ENCODE measurements at places on chromosomes 1 and 21.

GRCh38 chr1:51791888-51792287, 86.6 kb downstream of the NRDC start:
- DNase-seq = no peak

DNA sequence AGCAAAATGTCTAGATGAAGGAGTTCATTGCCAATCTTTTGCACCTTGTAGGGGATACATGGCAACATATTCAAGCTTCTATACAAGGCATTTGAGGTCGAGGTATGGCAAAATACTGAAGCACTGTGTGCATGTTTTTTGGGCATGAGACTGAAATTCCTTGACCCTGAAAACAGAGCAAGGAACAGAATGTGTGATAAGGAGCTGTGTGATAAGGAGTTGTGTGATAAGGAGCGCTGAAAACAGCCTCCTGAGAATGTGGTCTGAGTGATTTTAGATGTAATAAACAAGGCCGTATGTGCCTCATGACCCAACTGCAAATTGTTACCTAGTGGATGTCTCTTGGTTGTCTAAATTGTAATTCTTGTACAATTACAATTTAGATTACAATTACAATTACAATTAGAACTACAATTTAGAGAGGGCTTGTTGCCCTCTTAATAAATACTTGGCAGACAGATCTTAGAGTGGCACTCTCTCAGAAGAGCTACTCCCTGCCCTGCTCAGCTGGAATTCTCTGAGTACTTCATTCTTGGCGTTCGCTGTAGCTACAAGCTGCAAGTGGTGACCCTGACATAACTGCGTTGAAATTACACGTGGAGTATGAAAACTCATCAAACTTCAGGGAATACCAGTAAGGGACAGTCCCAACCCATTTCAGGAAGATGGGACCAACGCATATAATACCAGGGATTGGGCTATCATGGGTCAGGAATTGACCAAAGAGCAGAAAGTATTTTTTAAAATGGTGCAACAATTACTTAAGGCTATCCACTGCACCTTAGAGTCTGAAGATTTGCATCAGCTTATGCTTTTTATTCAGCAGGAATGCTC, 20.0 kb upstream of the ITLN1 start:
- no peak for DNase-seq

- DNase-seq = no peak
Observed at GRCh38 chr1:10319750-10320149, 79.1 kb upstream of the PGD start.

GRCh38 chr21:42991992-42992740, 17.8 kb downstream of the PKNOX1 start:
- DNase-seq = no peak

DNA sequence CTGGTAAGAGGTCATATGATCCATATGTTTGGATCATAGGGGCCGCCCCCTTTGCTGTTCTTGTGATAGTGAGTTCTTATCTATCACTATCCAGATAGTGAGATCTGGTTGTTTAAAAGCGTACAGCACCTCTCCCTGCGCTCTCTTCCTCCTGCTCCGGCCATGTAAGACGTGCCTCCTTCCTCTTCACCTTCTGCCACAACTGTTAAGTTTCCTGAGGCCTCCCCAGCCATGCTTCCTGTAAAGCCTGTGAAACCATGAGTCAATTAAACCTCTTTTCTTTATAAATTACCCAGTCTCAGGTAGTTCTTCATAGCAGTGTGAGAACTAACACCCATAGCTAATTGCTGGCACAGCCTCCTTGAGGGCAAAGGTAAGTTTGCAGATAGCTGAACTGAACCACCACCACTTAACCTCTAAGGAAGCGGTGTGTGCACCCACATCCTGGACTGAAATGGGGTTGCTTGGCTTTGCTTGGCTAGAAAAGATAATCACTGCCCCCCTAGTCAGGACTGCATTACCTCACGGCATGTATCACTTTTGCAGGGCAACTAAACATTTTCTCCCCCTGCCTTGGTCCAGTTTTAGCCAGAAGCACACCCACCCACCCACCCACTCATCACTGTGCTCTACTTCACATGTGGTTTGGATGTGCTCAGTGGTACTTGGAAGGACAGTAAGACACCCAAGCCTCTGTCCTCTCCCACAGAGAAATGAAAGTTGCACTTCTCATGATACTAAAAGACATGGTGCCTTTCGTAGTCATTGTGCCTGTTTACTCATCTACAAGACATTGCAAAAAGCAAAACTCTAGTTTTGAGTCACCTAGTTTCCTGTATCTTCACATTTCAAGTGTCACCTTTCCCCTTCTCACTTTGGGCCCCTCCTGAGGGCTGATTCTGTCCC, 23.1 kb upstream of the PTAFR start:
- peak; percentile 19 for DNase-seq

DNA sequence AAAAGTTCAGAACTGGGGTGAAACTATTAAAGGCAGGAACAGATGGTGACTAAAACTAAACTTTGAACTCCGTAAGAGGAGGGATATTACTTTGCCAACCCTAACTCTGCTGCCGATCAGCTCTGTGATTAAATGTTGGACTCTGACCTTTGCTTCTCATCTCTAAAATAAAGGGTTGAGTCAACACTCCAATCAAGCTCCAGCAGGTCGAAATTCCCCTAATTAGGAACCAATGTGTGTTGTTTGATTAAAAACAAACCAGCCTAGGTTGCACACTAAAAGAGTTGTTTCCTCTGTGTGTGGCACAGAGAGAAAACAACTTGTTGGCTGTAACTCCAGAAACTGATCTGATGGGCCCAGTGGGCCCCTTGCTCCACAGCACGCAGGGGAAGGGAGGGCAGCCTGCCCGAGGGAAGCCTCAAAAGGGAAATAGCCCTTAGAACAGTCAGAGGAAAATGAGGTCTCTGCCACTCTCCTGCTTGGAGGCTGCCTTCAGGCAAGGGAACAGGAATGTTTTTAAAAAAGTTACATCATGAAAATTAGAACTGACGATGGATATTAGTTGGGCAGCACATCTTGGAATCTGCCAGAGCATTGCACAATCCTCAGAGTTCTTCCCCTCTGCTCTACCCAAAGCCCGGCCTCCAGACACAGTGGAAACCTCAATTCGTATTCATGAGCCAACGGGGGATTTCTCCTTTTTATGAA, 69.3 kb downstream of the KCTD3 start:
- DNase-seq = no peak

DNA sequence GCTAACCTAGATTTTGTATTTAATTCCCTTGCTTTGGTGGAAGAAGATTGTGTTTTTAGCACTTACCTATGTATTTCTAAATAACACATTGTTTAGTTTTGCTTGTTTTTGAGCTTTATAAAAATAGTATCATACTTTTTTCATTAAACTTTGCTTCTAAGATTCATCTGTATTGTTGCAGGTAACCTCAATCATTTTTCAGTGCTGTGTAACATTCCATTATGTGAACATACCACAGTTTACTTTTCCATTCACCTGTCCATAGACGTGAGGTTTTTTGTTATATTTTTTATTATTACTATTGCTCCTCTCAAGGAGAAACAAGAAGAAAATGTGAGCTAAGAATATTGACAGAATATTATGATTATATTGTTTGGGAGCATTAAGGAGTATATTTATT, 15.2 kb upstream of the PLEKHO1 start:
- DNase-seq = no peak

GRCh38 chr1:9068981-9069325, 482 bp downstream of the SLC2A5 start:
- DNase-seq = no peak

DNA sequence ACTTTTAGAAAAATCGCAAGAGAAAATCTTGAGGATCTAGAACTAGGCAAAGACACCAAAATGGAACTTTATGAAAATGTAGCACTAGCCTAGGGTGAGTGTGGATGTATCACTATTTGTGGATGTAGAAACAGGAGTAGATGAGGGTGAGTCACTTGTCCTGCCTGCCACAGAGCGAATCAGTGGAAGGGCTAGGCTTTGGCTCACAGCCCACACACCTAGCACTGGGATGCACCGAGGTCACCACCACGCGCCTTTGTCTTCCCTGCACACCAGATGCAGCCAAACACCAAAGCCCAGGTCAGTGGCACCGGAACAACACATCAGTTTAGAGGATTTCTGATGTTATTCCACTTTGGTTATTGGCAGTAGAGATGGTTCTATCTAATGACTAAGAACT, 38.2 kb downstream of the PKNOX1 start:
- no peak for DNase-seq

GRCh38 chr1:64492424-64492823, 22.5 kb downstream of the CACHD1 start:
- no peak for DNase-seq

- no peak for DNase-seq
Observed at GRCh38 chr21:28587748-28588147, 404.9 kb downstream of the LTN1 start.

GRCh38 chr1:117544509-117545109, 61.2 kb upstream of the TENT5C start:
- DNase-seq = no peak

DNA sequence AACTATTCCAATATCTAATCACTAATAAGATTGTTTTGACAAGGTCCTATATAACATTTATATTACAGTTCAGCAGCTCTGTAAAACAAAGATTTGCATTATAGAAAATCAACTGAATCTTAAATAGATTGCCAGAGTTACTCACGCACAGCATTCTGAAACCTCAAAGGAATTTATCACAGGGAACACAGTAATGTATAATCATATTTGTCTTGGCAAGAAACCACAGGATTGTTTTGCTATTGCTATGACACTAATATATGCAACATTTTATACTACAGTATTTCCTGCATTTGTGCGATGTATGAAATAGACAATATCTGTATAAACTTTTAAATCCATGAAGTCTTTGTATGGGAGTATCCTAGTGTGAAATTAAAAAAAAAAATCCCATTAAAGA, 101.4 kb downstream of the PLPPR5 start:
- no peak for DNase-seq

- no peak for DNase-seq
Observed at GRCh38 chr1:93753791-93754763, 72.4 kb upstream of the BCAR3 start.

DNA sequence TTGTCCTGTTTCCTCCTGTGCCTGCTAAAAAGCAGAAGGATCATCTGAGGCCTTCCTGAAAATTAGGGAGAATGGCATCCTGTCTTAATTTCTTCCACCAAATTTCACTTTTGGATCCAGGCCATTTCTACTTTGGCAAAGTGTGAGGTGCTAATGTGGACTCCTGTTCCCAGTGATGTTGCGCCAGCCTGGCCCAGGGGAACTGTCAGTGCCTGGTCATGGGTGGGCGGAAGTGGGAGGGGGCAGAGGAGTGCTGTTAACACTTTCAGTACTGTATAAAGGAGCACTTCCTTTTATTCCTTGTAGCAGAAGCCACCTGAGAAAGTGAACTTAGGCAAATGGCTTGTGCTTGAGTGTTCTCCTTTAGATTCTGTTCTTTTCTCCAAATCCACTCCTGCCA, 19.9 kb downstream of the ELAPOR1 start:
- no peak for DNase-seq

DNA sequence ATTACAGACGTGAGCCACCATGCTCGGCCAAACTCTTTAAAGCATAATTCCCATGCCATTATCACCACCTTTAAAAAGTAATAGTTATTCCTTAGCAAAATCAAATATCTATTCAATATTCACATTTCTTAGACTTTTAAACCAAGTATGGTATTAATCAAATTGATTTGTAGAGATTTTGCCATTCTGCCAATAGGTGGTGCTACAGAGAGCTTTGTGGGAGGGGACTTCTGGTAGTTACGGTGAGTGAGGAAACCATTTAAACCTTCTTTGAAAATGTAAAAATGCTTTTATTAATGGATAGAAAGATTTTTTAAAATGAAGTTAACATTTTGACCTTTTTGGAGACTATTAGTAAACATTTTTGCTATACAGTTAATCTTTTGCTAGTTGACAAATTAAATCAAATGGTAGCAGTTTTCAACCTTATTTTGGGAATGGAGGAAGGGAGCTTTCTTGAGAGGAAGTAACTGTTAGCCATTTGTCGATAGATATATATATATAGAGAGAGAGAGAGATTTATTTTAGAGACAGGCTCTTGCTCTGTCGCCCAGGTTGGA, 19.3 kb downstream of the IARS2 start:
- DNase-seq = no peak

GRCh38 chr1:48248356-48248755, 25.8 kb downstream of the SLC5A9 start:
- DNase-seq = no peak

DNA sequence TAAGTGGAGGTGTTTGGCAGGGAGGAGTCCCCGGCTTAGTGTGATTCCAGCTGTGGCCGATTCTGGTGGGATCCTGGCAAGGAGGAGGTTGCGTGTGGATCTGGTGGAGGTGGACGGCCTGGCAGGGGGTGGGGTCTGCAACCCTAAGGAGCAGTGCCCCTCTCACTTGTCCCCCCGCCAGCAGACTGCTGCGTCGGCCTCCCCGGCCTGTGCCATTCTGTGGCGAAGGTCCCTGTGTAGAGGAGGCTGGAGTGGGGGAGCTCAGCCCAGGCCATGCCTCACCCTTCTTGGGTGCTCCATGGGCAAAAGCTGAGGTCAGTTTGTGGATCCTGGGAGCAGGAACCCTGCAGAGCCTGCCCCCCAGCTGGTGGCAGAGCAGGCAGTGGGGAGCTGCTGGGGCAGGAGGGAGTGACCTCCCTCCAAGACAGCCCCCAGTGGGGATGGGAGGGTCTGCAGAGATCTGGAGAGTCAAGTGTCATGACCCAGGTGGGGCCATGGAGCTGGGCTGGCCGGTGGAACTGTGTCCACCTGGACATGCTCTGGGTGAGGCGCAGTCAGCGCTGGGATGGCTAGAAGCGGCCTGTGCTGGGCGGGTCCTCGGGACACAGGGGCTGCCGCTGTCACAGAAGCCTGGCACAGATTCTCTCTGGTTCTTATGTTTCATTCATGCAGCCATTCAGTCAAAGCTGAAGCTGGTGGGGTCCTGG, 5.3 kb downstream of the MIB2 start:
- DNase-seq = no peak

DNA sequence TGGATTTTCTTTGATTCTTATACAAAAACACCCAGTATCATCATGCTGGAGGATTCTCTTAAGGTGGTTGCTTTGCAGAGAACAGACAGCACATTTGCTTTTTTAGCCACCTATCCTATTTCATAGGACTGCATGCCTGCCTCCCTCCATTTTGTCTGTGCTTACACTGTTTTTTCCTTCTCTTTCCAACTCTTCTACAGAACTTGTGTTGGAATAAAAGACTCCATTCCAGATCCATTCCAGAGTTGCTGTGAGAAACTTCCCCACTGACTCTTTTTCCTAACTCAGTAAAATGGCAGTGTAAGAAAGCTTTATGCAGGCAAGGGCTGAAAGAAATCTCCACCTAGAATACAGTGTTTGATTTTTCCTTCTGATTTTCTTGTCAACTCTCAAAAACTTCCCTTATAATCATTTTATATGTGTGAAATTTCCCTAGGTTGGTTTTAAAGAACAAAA, 5.2 kb upstream of the ARID1A start:
- no peak for DNase-seq

Measured in activated CD4-positive, alpha-beta T cell treated with anti-CD3 and anti-CD28 coated beads for 1 hour (primary cell).